ENCODE measurements at places on chromosomes 16 and 17.

GRCh38 chr17:38900978-38901656 lies 24.3 kb upstream of the LASP1NB start:
- DNase-seq, result peak; percentile 65

GRCh38 chr17:79707931-79708891 lies 22.5 kb upstream of the ENPP7 start:
- DNase-seq, result peak; percentile 61

DNA sequence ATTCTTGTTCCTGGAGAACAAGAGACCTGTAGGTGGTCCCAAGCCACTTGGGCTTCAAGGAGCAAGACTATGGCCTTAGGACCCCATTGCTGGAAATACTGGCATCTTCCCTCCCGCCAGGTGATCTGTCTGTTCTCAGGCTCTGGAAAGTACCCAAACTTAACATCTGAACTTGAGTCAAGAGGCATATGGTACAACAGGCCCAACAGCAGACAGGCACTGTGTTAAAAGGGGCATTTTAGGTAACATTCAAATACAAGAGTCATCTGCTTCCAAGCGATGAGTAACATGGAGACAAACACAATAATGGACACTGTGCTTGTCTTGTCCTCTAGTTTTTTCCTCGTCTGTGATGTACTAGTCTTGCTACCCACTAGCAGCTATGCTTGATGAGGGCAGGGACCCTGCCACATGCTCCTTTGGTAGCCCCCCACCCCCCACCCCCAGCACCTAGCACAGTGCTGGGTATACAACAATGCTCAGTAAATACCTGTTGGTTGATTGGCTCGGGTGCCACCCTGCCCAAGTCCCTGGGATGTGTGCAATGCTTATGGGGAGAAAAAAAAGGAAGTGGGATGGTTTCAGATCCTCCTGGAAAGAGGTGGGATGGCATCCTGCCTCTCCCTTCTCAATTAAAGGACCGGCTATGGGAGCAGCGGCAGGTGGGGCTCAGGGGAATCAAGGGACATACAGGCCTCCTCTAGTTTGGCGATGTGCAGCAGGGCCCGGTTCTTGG lies 19.4 kb downstream of the CSF3 start:
- no peak for DNase-seq

DNA sequence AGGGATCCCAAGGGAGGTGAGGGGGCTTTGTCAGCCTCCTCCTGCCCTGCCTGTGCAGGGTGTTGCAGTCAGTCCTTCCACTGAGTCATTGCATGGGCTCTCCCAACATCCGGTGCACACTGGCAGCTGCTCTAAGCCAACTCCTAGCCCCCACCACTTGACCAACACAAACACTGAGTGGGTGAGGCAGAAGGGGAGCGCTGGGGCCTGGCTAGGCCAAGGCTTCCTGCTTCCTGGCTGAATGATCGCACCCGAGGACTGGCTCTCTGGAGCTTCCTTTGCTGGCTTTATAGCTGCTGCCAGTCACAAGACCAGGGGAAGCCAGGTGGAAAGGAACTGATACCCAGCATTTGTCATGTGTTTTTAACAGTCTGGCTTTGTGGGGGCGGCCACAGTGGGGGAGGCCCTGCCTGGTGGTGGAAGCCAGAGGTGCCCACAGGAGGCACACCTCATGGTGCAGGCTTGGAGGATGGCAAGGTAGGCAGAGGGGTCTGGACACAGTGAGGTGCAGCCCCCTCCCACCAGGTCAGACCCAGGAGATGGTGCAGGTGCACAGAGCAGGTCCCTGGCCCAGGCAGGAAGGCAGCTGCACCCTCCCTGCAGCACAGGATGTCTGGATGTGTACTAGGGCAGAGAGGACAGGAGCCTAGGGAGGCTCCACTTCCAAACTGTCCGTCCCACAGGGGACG lies 6.8 kb downstream of the MPG start:
- DNase-seq, result peak; percentile 70

All from activated CD4-positive, alpha-beta memory T cell treated with anti-CD3 and anti-CD28 coated beads, Interleukin-2, amount 10 ng/mL, durations not matched to agents 7 days and 5 days (primary cell).